Activated T-cell treated with anti-CD3 and anti-CD28 coated beads, Interleukin-2, amount 50 U/mL, for 72 hours (primary cell): ENCODE measurements at places on chromosomes 5 and 9. TPM values are rescaled to one million over a fixed set of nuclear protein-coding genes. Genes with fewer than 3 reads are reported as not detected.
A peak's percentile ranks its signal among the peaks of the same experiment; 100 is the strongest.

LIX1 gene
- not detected for total RNA-seq

- no peak for DNase-seq
- no peak overlapping the region for H3K27ac ChIP-seq
- no peaks in the 10 kb centered on the region for H3K27me3 ChIP-seq
- no peaks in the 10 kb centered on the region for H3K4me1 ChIP-seq
These were observed 394.4 kb upstream of the ZNF608 start for GRCh38 chr5:125140855-125141254.

DNA sequence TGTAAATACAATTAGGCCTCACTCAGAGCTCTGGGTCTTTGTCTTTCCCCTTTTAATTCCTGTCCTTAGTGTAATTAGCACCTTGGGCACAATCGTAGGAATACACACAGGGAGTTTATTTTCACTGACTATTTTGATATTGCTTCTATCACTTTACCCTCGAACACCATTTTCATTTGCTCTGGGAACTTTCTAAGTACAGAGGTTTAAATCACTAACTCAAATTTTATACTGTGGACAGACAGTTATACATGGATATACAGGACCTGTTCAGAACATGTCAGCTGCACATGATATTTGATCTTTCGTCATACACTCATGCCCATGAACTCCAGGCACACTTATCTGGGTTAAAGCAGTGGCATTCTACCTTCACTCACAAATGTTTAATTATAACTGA is 217.8 kb upstream of the TMEM161B start:
- H3K27me3 ChIP-seq = peaks cover 13% of the 10 kb centered on the region
- DNase-seq = no peak
- no peaks in the 10 kb centered on the region for H3K4me1 ChIP-seq

GRCh38 chr9:8832955-8833354 is 1033.4 kb upstream of the DMAC1 start:
- H3K4me1 ChIP-seq = no peaks in the 10 kb centered on the region
- H3K27ac ChIP-seq = no peak overlapping the region
- no peak for DNase-seq
- H3K4me3 ChIP-seq = no peak overlapping the region
- no peaks in the 10 kb centered on the region for H3K36me3 ChIP-seq

GRCh38 chr9:8371686-8372085 is 572.1 kb upstream of the DMAC1 start:
- no peak overlapping the region for H3K27ac ChIP-seq
- H3K4me1 ChIP-seq = no peaks in the 10 kb centered on the region
- no peaks in the 10 kb centered on the region for H3K27me3 ChIP-seq
- DNase-seq = no peak
- H3K4me3 ChIP-seq = no peak overlapping the region

DNA sequence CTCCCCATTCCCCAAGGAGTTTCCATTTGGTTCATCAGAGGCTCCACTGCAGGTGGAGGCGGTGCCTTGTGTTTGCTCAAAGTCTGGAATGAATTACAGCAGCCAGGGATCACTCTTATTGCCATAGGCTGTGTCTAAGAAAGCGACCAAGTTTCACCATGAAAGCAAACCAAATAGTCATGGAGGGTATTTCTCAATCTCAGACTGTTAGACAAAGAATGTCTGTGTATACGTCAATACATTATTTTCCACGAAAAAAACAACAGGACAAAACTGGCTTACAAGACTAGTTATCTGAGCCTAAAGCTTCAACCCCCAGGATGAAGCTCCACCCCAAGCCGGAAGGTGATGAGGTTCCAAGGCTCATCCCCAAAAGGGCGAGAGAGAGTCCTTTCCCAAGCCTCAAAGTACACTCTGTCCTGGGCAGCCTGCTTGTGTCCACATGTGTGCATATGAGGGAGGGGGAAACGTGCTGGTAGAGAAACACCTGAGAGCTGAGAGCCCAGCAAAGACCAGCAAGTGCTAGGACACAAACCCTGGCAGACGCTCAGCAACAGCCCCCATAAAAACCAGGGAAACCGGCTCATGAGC is 4.3 kb downstream of the B4GALT1 start:
- peak overlapping the region; percentile 96 for H3K4me3 ChIP-seq
- H3K36me3 ChIP-seq = peaks cover 8% of the 10 kb centered on the region
- no peaks in the 10 kb centered on the region for H3K27me3 ChIP-seq
- no peak for DNase-seq
- H3K27ac ChIP-seq = peak overlapping the region; percentile 20

PKD2L2 gene
- total RNA-seq = not detected

TICAM2 gene
- 0.77 TPM for total RNA-seq

GRCh38 chr5:1199649-1200494 is 1.5 kb upstream of the SLC6A19 start:
- DNase-seq = no peak
- no peak overlapping the region for H3K4me3 ChIP-seq
- H3K4me1 ChIP-seq = no peaks in the 10 kb centered on the region
- H3K27ac ChIP-seq = no peak overlapping the region
- no peaks in the 10 kb centered on the region for H3K36me3 ChIP-seq
- no peaks in the 10 kb centered on the region for H3K27me3 ChIP-seq

DNA sequence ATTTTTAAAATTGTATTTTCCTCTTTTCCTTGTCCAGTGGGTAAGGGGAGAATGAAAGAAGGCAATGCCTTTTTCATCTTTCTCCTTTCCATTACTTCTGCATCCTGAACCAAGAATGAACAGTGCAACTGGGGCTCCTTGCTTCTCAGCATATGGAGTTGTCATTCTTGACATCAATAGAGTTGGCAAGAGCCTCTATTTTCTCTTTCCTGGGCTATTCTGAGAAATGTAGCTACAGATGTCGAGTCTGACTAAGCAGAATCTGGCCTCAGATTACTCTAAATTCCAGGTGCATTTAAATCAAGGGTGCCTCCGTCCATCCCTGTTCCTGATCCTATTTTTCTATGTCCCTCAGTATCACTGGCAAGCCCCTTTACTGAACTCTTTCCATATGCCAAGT is 244.8 kb downstream of the GLIS3 start:
- no peak overlapping the region for H3K4me3 ChIP-seq
- H3K4me1 ChIP-seq = no peaks in the 10 kb centered on the region
- DNase-seq = no peak

DNA sequence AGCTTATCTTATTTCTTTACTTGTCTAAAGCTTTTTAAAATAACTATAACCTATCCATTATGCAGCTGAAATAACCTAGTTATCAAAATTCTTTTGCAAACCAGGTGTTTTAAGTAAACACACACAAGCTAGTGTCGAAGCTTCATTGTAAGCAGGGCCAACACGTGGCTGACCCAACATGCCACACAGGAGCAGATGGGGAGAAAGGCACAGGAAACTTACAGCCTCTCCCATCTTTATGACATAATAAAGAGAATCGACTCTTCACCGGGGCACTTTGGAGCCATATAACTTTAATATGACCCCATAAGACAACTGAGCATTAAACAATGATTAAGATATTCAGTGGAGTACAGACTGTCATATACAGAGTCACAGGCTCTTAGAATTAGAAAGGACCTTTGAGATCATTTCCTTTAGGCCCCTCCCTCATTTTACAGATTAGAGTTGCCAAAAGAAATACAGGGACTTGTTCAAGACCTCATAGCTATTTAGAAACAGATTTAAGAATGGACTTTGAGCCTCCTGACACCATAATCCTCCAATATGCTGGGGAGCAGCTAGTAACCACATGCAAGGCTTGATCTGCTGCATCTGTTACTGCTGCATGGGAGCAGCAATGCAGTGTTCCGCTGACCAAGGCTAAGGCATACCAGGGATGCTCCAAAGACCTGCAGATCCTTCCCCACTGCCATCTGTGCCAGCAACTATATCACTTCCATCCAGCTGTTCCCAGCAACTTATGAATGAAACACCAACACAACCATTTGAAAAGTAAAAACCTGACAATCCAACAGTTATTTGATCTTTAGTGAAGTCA is 75.4 kb downstream of the RASEF start:
- H3K36me3 ChIP-seq = no peaks in the 10 kb centered on the region
- no peaks in the 10 kb centered on the region for H3K27me3 ChIP-seq
- no peak overlapping the region for H3K4me3 ChIP-seq
- H3K4me1 ChIP-seq = no peaks in the 10 kb centered on the region
- DNase-seq = no peak
- no peak overlapping the region for H3K27ac ChIP-seq

SPINK7 gene
- not detected for total RNA-seq
